ENCODE measurements at places on chromosomes 6 and 20. TPM values are rescaled to one million over a fixed set of nuclear protein-coding genes. Genes with fewer than 3 reads are reported as not detected.

Gene SLC17A3
- not detected for total RNA-seq

Gene F13A1
- total RNA-seq: 5.4 TPM

Gene LAMP5
- total RNA-seq: 0.51 TPM

Gene MAP7
- 16.1 TPM for total RNA-seq

Gene ADGB
- total RNA-seq: not detected

Gene LGSN
- total RNA-seq: not detected

Gene BHLHE23
- not detected for total RNA-seq

Gene DUSP15
- total RNA-seq: not detected

Gene RBM24
- 5.4 TPM for total RNA-seq

Gene OR12D3
- not detected for total RNA-seq

Gene FAM162B
- total RNA-seq: 0.23 TPM

Gene RAD21L1
- total RNA-seq: 1.2 TPM

Gene SIRPA
- total RNA-seq: 50.6 TPM

Gene SAMD3
- total RNA-seq: not detected

Gene PLN
- total RNA-seq: not detected

Gene PTCRA
- total RNA-seq: not detected

Gene SRSF12
- total RNA-seq: 6.2 TPM

Gene ZNF334
- 2.2 TPM for total RNA-seq

Gene GSTA2
- not detected for total RNA-seq

Gene PXDC1
- total RNA-seq: 36.4 TPM

Gene SNAP91
- not detected for total RNA-seq

Gene CCM2L
- total RNA-seq: not detected

Gene WFDC10B
- not detected for total RNA-seq

Gene ASXL1
- 20.7 TPM for total RNA-seq

Gene OXT
- total RNA-seq: 0.43 TPM

Gene TPD52L1
- total RNA-seq: 54.3 TPM

Gene VGLL2
- not detected for total RNA-seq

Gene MAP3K5
- 12.2 TPM for total RNA-seq

Gene CYP24A1
- total RNA-seq: 0.80 TPM

Gene FERMT1
- 26.1 TPM for total RNA-seq

Gene SDCBP2
- total RNA-seq: 5.1 TPM

Gene CST2
- not detected for total RNA-seq

Gene KHDC1L
- not detected for total RNA-seq

Gene DDX43
- 1.8 TPM for total RNA-seq

Gene ITPR3
- 74.4 TPM for total RNA-seq

Gene GJA10
- not detected for total RNA-seq

All from epithelial cell of proximal tubule (primary cell).